ENCODE measurements at places on chromosomes 2 and 18.

DNA sequence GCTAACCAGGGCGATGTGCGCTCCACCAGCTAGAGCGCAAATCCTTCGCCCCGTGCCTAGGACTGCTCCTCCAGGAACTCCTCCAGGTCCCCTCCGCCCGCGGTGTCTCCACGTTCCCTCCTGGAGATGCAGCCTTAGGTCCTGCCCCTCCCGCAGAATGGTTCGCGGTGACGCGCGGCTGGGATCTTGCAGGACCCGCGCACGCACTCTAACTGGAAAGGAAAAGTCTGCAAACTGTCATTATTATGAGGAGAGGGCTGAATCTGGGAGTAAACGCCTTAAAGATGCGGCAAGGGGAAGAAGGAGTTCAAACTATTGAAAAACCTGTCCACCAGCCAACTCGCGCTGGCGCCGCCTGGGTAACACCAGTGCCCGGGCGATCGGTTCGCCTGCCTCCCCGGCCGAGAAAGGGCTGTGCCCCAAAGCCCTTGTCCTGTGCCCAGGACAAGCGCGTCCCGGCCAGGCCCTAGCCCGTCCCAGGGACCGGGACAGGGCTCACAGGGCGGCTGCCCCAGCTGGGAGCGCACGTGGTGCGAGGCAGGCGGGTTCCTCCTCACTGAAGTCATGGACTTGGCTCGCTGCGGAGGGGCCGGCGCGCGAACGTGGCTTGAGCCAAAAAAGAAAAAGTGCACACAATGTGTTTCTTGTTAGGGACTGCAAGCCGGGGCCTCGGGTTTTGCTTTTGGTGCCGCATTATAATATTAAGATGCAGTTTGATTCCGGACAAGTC is 5.5 kb upstream of the ID2 start:
- peak; percentile 48 for DNase-seq

DNA sequence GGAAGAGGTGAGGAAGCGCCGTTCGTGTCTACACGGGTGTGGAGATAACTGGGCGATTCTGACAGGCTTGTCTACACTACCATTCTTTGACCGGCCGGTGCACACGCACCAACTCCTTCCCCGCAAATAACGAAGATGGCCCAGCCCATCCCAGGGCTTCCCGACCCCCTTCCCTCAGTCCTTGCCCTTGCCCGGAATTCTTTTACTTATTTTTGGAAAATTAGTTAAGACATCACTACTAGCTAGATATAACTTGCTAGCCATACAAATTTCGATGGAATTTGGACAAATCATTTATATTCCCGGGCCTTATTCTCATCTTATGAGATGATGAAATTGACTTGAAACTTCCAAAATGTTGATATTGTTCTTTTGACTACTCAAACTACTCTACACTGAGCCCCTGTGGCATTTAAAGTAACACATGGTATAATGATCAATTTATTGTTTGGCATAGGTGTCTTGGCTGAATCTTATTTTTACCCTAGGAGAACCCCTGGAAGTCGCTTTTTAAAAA is 1.3 kb downstream of the ERICH2 start:
- DNase-seq, result no peak

GRCh38 chr2:113198048-113198789 is 24.4 kb downstream of the PSD4 start:
- DNase-seq, result no peak

- peak; percentile 78 for DNase-seq
Measured at GRCh38 chr2:218229239-218229638, 12.2 kb downstream of the ARPC2 start.

- no peak for DNase-seq
Measured at GRCh38 chr2:181398000-181398399, 59.2 kb upstream of the ITGA4 start.

DNA sequence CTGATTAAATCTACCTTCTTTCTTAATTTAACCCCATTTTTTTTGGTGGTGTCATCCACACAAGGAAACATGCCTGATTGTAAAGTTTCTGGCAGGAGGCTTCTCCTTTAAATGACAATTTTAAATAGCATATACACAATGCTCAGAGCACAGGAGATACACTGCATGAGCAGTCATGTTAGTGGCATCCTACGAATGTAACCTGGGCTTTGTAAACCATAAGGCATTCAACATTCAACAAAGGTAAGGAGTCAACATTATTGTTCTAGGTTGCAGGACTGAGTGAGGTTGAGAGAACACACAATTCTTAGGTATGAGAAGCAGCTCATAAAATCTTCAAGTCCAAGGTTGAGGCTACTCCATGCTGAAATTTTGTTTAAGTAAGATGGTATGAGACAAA is 266.6 kb upstream of the SIX2 start:
- DNase-seq, result no peak

DNA sequence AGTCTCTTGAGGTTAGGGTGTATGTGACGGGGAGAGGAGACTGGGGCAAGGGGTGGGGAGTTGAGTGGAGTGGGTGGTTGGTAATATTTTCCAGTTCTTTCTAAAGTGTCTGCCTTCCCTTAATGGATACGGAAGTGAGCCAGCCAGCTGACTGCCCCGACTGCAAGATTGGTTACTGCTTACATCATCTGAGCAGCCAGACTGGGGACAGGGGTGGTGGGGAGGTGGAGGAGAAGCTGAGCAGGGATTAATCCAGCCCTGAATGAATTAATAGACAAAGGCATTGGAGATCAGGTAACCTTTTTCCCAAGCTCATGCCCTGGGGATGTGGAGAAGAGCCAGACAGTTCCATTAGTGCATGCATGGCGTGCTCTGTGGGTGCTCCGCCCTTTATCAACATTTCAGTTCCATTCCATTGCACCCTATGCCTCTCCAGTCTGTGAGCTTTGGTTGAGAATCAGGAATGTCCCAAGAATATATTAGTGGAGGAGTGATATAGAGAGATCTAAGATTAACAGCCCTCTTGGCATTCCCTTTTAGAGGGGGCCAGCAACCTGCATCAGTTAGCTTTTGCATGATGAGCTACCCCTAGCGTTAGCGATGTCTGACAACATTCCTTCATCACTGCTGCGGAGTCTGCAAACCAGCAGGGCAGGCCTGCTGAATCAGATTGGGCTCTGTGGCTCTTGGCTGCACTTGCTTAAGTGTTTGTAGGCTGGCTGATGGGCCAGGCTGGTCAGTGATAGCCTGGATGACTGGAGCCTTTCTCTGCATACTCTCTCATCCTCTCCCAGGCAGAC is 67.4 kb downstream of the TNP1 start:
- DNase-seq, result no peak

GRCh38 chr18:78977637-78978348 is 1.8 kb upstream of the SALL3 start:
- no peak for DNase-seq

DNA sequence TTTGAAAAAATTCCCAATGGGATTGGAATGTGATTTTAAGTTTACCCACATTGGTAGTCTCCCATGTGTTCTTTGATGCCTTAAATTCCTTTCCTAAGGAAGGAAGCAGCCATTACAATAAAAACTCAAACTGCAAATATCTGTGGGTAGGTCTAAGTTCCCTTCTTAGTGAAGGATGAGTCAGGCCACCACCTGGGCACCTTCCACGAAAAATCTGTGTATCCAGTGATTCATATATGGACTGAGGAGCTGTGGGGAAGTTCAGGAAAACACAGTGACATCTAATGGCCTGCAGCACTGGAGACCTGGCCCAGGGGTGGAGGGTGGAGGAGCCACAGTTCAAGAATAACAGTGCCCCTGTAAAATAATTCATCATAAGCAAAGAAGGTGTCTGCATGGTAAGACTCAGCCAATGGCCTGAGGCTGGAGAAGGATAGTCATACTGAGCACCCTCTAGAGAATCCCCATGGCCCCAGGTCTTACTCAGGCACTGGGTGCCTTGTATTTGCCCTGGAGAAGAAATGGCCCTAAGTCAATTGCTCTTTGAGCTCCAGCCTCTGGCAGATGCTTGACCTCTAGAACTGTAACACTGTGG is 248.6 kb downstream of the SP3 start:
- no peak for DNase-seq

GRCh38 chr2:224401641-224402342 is at the start of gene FAM124B:
Gene FAM124B, minus strand, starts transcription at chr2:224402107. Its CDS starts 339 bp downstream, at chr2:224401768.
- DNase-seq, result peak; percentile 99

- no peak for DNase-seq
Measured at GRCh38 chr2:30865892-30866681, 58.8 kb upstream of the CAPN13 start.

- no peak for DNase-seq
Measured at GRCh38 chr2:241066171-241066892, 35.8 kb downstream of the MTERF4 start.

DNA sequence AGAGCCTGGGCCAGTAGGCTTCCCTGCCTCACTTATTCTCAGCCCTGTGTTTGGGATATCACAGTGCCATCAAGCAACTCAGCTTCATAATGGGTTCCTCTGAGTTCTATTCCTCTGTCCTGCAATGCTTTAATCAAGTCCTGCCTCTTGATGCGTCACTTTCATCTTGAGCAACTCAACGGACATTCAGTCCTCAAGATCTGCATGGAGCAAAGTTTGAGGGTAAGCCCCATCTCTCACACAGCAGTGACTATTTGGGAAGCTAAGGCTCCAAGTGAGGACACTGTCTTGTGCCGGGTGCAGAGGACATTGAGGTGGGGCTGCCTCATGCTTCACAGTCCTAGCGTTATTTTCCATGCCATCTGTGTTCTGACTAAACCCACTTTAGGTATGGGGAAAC is 50.9 kb upstream of the PLB1 start:
- no peak for DNase-seq

DNA sequence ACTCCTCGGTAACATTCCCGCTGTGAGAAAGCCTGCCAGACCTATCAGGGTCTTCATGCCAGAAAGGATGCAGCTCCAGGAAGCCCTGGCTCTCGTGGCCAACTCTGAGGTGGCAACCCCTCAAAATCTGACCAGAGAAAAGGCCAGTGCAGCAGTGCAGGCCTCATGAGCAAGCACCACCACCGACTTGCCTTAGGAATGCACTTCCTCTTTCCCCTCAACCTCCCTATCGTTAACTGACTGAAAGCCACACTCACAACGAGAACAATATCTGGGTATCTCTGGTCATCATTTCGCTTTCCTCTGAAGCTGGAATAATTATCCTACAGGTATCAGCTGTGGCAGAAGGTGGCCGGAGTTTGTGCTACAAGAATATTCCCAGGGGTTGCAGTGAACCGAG is 101.4 kb upstream of the POU3F3 start:
- no peak for DNase-seq

DNA sequence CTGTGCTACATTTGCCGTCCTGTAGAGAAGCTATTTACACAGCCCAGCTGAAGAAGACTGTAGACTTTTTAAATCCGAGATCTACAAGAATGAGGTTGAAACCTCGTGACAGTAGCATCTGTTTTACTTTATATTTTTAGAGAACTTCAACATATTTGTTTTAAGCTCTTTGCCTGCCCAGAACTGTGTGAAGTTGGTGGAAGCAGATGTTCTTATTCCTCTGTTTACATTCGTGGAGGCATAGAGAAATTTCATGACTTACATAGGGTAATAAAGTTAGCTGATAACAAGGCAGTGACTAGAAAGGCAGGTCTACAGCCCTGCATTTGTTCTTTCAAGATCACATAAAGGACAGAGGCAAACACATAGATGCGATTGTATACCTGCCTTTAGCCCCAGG is 47.0 kb upstream of the MAP3K20 start:
- no peak for DNase-seq

GRCh38 chr2:18777250-18777812 is 188.0 kb upstream of the NT5C1B start:
- DNase-seq, result no peak

- no peak for DNase-seq
Measured at GRCh38 chr2:117801826-117802225, 12.7 kb upstream of the DDX18 start.

DNA sequence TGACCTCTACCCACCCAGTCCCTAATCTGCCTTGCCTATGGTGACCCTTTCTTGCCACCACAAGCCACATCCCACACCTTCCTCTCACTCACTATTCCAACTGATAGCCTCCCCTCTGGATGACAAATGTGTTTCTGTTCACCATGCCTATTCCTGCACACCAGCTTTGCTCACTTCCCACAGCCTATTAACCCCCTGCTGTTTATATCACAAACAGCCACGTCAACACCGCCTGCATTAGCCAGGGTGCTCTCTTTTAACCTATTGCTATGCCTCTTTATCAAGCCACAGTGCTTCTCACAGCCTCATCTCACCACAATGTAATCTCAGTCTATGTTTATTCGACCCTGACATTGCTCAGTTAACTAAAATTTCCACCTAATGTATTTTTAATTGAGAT is 271.8 kb downstream of the SUCLG1 start:
- no peak for DNase-seq

GRCh38 chr2:27922842-27923241 is 32.3 kb downstream of the BABAM2 start:
- DNase-seq, result no peak

DNA sequence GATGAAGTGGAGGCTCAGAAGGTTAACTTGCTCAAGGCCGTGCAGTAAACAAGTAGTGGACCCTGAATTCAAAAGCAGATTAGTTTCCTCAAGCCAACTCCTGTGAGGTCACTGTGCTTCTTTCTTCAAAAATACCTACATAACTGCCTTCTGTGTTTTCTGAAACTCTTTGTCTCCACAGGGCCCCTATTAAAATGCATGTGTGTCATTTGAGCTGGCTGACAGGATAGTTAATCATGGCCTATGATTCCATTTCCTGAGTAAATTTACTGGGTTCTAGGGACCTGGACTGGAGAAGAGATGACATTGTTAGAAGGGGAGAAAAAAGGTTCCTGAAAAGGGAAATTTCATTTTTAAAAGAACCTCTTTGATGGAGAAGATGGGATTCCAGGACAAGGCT is 12.9 kb upstream of the DTNA start:
- DNase-seq, result peak; percentile 2

DNA sequence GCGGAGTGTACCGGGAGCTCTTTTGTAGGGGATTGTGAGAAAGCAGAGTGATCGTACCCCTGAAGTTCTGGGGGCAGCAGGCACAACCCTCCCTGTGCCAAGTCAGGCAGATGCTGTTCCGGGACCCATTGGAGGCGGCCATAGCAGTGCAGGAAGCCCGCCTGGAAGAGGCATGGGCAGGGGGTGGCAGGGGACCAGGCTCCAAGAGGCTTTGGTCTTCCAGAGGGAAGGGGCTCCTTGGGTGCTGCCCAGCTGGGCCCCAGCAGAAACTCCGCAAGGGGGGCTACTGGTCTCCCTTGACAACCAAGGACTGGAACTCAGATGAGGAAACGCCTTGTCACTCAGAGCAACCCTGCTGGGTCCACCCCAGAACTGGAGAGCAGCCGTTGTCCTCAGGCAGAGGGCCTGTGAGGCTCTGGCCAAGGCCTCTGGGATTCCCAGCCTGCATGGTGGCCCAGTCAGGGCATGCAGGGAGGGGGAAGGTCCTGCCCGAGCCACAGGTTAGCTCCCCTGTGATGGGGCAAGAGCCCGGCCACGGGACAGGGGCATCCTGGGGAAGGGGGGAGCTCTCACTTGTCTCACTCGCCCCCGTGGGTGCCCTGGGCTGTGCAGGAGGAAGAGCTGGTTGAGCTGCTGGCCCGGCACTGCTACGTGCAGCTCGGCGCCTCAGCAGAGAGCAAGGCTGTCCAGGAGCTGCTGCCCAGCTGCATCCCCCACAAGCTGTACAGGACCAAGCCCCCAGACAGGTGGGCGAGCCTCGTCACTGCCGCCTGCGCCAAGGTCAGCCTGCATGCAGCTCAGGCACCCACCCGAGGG is 21.0 kb upstream of the GPR17 start:
- DNase-seq, result no peak

GRCh38 chr2:181393472-181393871 is 63.7 kb upstream of the ITGA4 start:
- peak; percentile 80 for DNase-seq

- no peak for DNase-seq
Measured at GRCh38 chr2:162063899-162064298, 10.1 kb downstream of the DPP4 start.

GRCh38 chr2:71646028-71646427 is 192.7 kb downstream of the DYSF start:
- no peak for DNase-seq
